ENCODE measurements at places on chromosomes 2 and 18.

- DNase-seq: no peak
Measured at GRCh38 chr2:11945139-11946126, 199.0 kb downstream of the LPIN1 start.

DNA sequence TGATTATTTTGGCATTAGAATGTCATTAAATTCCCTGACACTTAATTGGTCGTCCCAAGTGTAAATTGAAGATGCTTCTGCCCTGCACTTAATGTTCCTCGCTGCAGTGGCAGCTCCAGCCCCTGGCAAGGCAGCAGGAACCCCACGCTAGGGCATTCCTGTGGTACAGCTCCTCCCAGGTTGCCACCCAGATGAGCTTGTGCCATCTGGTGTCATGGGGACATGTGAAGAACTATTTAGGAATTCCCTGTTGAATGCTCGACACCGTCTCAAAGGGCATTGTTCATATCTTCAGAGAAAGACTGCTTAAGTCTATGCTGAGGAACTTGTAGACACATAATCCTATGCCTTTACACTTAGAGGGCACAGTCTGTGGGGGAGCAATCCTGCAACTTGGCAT is 38.9 kb downstream of the BCL2L11 start:
- DNase-seq: no peak

- no peak for DNase-seq
Measured at GRCh38 chr2:225569995-225570394, 170.5 kb downstream of the NYAP2 start.

DNA sequence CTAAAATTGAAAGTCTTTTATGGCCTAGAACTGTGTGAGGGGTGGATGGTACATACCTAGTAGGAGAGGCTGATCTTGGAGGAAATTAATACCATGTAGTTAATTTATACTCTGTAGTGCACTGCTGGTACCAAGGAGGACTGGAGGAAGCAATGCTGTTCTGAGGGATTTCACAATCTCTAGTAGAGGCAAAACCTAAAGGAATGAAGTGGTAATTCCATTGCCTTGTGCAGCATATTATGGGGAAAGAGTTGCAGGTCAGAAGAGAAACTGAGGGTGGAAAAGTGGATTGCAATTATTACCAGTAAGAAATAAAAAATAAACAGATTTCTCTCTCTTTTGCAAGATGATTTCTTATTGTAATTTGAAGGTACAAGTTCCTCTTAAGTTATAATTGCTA is 2.2 kb downstream of the ABI2 start:
- no peak for DNase-seq

GRCh38 chr2:124201713-124202112 is 176.6 kb downstream of the CNTNAP5 start:
- DNase-seq: no peak

DNA sequence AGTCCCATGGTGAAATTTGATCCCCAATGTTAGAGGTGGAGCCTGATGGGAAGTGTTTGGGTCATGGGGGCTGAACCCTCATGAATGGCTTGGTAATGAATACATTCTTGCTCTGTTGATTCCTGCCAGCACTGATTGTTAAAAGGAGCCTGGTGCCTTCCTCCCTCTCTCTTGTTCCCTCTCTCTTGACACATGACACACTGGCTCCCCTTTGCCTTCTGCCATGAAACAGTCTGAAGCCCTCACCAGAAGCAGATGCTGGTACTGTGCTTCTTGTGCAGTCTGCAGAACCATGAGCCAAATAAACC is 30.6 kb upstream of the EPC2 start:
- no peak for DNase-seq
